ELR (cell line): ENCODE measurements at places on chromosomes 5 and 9.
A peak's percentile ranks its signal among the peaks of the same experiment; 100 is the strongest.

- DNase-seq, result no peak
These were observed 44.0 kb upstream of the MAN2A1 start for GRCh38 chr5:109645707-109646192.

GRCh38 chr9:8259028-8259427 is 459.4 kb upstream of the DMAC1 start:
- no peak for DNase-seq

DNA sequence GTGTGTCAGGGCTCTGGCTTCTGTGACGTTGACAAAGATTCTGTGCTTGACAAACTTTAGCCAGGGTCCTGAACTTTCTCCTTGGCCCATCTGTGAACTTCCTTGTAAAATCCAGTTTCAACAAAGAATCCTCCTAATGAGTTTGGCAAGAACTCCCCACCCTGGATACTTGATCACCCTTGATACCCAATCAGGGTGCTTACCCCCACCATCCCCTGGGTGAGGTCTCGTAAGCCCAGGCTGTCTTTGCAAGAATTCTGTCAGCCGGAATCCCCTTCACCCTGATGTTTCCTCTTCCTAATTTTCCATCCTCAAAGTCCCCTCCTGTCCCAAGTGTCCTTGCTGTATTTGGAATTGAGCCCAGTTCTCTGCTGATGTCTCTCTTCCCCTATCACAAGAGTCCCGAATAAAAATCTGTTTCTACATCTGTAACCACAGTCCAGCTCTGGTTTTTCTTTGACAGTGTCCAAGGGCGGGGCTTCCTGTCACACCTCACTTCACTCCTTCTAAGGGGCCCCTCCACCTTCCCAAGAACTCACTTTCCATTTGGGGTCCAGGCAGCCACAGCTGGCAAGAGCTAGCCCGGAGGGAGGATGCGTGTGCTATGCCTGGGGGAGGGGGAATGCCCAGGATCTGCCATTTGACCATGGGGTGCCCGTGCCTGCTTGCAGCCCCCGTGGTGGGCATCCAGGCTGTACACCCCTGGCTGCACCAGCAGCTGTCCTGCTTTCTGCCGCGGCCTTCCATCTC is 2.7 kb upstream of the CARD19 start:
- no peak for DNase-seq

GRCh38 chr5:124538191-124538590 is 208.2 kb downstream of the ZNF608 start:
- no peak for DNase-seq

DNA sequence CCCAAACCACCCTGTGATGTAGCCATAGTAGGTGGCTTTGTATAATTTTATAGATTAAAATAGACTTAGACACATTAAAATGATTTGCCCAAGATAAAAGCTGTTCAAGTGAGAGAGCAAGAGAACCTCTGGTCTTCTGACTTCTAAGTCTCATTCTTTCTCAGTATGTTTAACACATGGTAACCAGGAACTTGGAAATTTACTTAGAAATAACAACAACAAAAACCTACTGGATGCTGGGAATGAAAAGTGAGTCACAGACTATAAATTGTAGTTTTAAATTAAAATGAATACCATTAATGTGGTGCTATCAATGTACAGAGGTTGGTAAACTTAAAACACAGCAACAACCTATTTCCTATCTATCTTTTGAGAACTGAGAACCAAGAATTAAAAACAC is 30.4 kb downstream of the HMGCR start:
- DNase-seq, result peak; percentile 24

DNA sequence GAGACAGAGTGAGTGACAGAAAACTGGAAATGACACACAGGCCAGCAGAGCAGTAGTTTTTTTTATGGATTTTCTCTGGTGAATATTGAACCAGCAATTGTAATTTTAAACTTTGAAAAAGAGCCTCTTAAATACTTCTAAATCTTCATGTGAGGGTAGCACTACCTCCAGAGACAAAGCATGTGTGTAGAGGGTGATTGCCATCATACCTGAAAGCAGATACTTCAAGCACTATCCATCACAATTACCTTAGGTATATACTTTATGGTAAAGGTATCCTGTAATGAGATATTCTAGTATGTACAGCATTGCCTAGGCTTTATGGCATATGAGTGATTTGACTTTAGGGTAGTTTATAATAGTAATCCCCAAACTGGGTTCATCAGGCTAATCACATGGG is 3.4 kb upstream of the EBF1 start:
- no peak for DNase-seq

GRCh38 chr5:165161204-165161603 is 1655.8 kb downstream of the MAT2B start:
- no peak for DNase-seq

- no peak for DNase-seq
These were observed 79.5 kb downstream of the RFX3 start for GRCh38 chr9:3446313-3446712.

- no peak for DNase-seq
These were observed 126.6 kb downstream of the NSG2 start for GRCh38 chr5:174172152-174172551.

- DNase-seq, result peak; percentile 63
These were observed 470.5 kb downstream of the PLK2 start for GRCh38 chr5:57989378-57989777.

- no peak for DNase-seq
These were observed 46.4 kb upstream of the CEP78 start for GRCh38 chr9:78189461-78189860.

DNA sequence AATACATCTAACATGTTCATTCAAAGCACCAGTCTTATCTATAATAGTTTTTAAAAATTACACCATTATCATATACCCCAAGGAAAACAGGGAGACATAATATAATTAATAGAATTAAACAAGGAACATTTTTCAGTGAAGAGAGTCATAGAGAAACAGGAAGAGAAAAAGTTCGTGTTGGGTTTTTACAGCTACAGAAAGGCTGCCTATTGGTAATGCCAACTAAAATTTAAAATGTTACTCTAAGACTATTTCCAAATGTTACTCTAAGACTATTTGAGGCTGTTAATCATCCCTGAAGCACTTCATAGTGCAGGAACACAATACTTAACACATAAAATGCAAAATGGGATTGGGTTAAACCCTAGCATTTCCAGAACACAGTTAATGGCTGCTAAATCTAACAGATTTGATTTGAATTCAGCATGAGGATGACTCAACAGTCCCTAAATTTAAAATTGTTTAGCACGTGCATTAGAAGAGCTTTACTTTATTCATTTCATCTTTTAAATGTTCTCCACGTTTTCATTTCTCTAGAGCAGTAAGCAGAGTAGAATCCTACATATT is 54.5 kb downstream of the OXCT1 start:
- no peak for DNase-seq

DNA sequence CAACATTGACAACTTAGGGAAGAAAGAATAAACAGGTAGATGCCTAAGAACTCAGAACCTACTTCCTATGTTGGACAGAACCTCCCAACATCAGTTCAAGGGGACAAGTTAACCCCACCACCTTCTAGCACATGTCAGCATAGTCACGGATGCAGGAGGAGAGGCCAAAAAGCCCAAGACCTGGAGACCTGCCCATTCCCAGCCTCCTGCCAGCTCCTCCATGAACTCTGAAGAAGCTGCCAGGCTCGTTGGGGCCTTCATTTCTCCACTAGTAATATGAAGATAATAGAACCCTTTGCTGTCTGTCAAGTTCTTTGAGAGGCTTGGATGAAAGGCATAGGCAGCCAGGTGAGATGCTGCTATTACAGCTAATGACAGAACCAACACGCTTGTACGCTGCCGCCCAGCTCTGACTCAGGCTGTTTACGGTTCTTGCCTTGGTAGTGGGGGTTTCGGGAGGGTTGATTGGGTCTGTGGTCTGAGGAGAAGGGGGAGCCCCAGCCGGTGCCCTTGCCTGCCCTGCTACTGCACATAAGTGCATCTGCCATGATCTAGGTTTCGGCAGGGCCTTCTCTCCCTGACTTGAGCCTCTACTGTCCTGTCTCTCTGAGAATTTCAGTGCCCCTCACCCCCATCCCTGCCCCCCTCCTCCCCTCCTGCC is 82.2 kb downstream of the NRG2 start:
- DNase-seq, result no peak

- DNase-seq, result peak; percentile 3
These were observed 17.5 kb downstream of the IL9 start for GRCh38 chr5:135878156-135878620.

GRCh38 chr9:112380102-112380824 is at the start of gene HSDL2:
TSS of gene HSDL2 (plus strand) at chr9:112380108. CDS start at chr9:112380164, 56 bp downstream.
- DNase-seq, result peak; percentile 64

- DNase-seq, result peak; percentile 63
These were observed 105.6 kb upstream of the ELL2 start for GRCh38 chr5:96067251-96067650.

DNA sequence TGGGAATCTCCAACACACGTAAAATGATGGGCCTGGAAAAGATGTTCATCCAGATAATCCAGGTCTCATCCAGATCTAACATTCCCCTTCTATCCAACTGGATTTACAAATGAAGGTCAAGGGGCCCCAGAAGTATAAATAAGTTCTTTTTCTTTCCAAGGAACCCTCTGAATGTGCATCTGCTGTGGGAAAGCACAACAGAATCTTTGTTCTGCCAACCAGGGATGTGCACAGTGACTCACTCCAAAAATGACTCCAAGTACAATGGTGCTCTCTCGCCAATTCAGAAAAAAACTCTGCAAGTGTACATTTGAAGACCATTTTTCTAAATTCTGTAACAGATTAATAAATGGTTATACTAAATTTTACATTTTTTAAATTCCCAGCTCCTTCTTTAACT is 12.4 kb downstream of the RAPGEF6 start:
- peak; percentile 61 for DNase-seq

DNA sequence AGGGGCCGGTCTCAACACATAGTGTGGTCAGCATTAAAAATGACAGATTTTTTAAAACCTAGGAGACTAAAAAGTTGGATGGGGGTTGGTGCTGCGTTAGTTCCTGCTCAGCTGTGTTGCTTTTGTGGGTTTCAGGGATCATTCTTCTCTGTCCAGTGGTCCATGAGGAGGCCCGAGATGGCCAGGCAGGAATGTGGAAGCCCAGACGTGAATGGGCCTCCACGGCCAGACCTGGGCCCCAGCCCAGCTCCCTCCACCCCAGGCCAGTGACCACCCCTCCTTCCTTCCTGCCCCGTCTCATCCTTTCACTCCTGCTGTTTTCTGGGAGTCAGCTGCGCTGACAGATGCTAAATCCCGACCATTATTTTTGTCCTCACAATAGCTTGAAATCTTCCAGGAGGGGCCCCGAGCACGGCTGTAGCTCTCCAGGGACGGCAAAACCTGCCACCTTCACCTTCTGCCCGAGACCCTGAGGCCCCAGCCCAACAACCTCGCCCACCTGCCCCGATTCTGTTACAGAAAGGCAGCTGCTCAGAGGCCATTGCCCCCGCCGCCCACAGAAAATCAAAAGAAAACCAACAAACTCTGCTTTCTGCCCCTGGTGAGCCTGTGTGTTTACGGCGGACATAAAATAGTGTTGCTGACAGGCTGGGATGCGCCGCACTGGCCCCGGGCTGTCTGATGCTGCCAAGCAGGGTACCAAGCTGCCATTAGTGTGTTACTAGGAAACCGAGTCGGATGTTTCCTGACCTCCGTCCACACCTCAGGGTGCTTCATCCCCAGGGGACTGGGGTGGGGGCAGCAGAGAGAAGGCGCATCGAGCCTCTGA is 83.7 kb upstream of the SARDH start:
- no peak for DNase-seq

GRCh38 chr5:91282210-91282609 is 100.9 kb downstream of the ARRDC3 start:
- DNase-seq, result no peak

DNA sequence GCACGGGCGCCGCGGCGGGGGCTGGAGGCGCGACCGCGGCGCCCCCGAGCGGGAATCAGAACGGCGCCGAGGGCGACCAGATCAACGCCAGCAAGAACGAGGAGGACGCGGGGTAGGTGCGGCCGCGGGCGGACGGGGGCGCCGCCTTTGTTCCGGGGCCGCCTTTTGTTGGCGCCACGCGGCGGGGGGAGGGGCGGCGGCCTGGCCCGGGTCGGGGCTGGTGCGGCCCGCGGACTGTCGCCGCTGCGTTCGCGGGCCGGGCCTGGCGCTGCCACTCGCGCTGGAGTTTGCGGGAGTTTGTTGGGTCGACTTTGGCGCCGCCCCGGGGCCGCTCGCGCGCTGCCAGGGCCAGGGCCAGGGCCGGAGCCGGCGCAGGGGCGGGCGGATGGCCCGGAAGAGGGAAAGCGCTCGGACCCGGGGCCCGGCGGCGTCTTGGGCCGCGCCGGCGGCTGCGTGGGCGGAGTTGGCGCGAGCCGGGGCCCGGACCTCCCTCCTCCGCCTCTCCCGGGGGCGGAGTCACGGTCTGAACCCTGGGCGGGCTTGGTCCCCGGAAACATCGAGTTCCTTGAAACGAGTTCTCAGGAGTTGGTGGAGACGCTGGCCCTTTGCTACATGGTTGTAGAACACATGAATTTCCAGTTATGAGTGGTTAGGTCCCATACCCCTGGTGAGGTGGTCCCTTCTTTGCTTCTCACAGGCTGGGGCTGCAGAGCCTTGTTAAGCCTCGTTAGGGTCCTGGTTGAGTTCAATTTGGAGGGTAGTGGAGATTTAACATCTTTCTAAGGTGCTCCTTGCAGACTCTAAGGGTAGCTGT is 809 bp downstream of the HNRNPAB start:
- DNase-seq, result peak; percentile 86

- no peak for DNase-seq
These were observed 53.9 kb upstream of the HMHB1 start for GRCh38 chr5:143758015-143758414.

DNA sequence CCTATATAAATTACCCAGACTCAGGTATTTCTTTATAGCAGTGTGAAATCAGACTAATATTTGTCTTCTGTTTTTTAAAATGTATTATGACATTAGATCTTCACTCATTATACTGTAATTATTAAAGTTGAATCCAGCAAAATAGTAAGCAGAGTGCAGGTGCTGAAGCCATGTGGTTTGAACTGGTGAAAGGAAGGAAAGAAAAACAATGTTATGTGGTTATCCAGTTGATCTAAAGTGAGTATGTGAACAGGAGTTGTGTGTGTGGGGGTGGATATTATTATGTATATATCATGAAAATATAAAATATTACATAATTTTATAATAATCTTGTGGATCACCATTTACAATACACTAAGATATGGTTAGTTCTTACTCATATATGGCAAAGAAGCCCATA is 593.7 kb downstream of the SEMA5A start:
- DNase-seq, result no peak
